Breast epithelium (tissue), 4 donors: ENCODE measurements at places on chromosomes 11 and 22.

- peak overlapping the region; percentile 38 for H3K4me3 ChIP-seq
- H3K27me3 ChIP-seq: peaks cover 5% of the 10 kb centered on the region
- no peaks in the 10 kb centered on the region for H3K36me3 ChIP-seq
- no peaks in the 10 kb centered on the region for H3K4me1 ChIP-seq
- peak; percentile 48 for DNase-seq
These were observed 1.7 kb upstream of the CHRM1 start for GRCh38 chr11:62922653-62923431.

- DNase-seq: no peak
- H3K36me3 ChIP-seq: no peaks in the 10 kb centered on the region
- H3K27ac ChIP-seq: no peak overlapping the region
- no peaks in the 10 kb centered on the region for H3K4me1 ChIP-seq
These were observed 48.2 kb upstream of the SMCO4 start for GRCh38 chr11:93591247-93591898.

DNA sequence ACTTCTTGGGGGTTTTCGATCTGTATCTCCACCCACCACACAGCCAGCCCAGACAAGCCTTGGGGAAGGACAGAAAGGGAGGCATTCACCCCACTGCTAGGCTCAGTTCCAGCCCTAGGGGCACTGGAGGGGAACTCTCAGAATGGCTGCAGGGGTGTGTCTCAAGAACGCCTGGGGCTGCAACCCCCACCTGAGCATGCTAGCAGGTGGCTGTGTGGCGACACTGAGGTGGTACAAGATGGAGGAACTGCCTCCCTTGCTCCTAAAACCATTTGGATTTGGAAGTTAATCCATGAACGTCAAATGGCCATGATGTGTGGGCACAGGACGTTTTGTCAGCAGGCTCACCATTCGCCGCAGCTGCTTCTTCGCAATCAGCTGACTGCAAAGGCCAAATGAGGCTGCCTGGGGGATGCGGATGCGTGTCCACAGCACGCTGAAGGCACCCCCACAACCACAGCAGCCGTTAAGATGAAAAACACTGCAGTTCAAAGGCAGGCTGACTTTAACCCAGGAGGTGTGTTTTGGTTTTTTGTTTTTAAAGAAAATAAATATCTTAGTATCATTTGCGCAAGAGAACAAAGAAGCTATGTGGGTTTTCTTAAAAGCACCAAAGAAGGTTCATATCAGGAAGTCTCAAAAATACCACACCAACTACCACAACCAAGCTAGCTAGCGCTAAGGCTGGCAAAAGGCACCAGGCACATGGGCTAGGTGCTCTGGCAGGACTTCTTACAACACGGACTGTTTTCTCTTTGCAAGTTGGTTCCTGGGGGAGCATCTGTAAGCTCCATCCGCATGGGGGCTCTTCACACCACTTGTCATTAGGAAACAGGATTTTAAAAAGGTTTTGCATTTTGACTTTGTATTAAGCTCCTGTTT, 22.2 kb upstream of the NAP1L4 start:
- H3K4me3 ChIP-seq: no peak overlapping the region
- H3K4me1 ChIP-seq: no peaks in the 10 kb centered on the region
- no peak for DNase-seq
- no peaks in the 10 kb centered on the region for H3K36me3 ChIP-seq
- H3K27me3 ChIP-seq: no peaks in the 10 kb centered on the region
- no peak overlapping the region for H3K27ac ChIP-seq

DNA sequence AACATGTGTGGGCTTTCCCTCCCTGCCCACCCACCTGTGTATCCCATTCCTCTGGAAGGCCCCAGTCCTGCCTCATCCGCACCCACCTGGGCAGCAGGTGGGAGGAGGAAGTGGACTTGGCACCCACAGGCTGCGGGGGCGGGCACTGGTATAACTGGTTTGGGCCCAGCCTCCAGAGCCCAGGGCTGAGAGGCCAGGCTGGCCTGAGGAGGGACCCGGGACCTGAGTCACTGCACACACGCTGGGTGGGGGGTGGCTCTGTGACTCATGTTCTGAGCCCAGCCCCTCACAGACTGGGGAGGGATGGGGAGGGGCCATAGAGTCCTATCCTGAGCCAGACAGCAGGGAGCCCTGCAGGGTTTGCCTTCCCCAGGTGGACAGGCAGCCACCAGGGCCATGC, 16.7 kb downstream of the PHLDA2 start:
- H3K4me1 ChIP-seq: peaks cover 22% of the 10 kb centered on the region
- peak; percentile 96 for DNase-seq
- H3K4me3 ChIP-seq: no peak overlapping the region
- H3K27me3 ChIP-seq: no peaks in the 10 kb centered on the region

GRCh38 chr11:134755535-134755934, 343.5 kb upstream of the B3GAT1 start:
- H3K4me1 ChIP-seq: no peaks in the 10 kb centered on the region
- DNase-seq: no peak
- H3K27ac ChIP-seq: no peak overlapping the region
- H3K36me3 ChIP-seq: no peaks in the 10 kb centered on the region
